ENCODE measurements at places on chromosomes 13 and 19. TPM values are rescaled to one million over a fixed set of nuclear protein-coding genes. Genes with fewer than 3 reads are reported as not detected.

WDR88 gene
- total RNA-seq, result not detected

SERP2 gene
- total RNA-seq, result 4.9 TPM

ZNF524 gene
- total RNA-seq, result 16.0 TPM

LRRC63 gene
- not detected for total RNA-seq

KCTD4 gene
- not detected for total RNA-seq

MCOLN1 gene
- 4.2 TPM for total RNA-seq

DMKN gene
- total RNA-seq, result 25.7 TPM

ZNF835 gene
- total RNA-seq, result 5.0 TPM

RAVER1 gene
- total RNA-seq, result 13.8 TPM

SLC35E1 gene
- total RNA-seq, result 19.8 TPM

MAG gene
- 2.3 TPM for total RNA-seq

KLK7 gene
- 0.51 TPM for total RNA-seq

Measured in tongue (tissue), 3 donors.